ENCODE measurements at places on chromosomes 16 and 17.

DNA sequence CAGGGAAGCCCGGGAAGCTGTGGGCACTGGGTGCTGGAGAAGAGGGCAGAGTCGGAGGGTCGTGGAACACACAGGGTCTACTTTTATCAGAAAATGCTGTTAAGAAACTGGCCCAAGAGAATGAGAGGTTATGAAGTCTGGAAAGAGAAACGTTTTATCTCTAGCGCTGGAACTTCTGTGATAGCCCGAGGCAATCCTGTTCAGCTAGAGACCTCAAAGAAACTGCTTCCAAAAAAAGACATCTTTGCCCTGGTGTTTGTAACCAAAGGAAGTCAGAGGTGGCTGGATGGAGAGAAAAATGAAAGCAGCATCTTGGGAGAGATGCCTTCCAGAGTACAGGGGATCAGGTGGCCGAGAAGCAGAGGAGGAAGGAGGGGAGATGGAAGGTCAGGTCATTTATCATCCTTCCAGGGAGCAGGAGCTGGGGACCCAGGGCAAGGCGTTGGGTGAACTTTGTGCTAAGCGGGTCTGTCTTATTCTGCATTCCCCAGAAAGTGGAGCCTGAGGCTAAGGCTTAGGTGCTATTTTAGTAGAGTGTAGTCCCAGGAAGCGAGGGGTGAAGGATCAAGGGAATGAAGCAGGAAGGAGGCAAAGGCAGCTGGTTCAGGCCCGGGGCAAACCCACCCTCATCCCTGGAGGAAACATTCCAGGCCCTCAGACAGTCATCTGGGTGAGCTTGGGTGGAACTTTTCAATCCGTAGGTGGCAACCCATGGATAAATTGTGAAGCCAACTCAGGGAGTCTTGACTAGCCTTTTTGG, 66.5 kb downstream of the MGAT5B start:
- no peak for DNase-seq

GRCh38 chr17:68094481-68095078, 59.0 kb downstream of the KPNA2 start:
- no peak for DNase-seq

- DNase-seq: no peak
Observed at GRCh38 chr16:4765511-4766474, 1.2 kb downstream of the ZNF500 start.

- DNase-seq: no peak
Observed at GRCh38 chr17:42521036-42521435, 15.0 kb upstream of the NAGLU start.

DNA sequence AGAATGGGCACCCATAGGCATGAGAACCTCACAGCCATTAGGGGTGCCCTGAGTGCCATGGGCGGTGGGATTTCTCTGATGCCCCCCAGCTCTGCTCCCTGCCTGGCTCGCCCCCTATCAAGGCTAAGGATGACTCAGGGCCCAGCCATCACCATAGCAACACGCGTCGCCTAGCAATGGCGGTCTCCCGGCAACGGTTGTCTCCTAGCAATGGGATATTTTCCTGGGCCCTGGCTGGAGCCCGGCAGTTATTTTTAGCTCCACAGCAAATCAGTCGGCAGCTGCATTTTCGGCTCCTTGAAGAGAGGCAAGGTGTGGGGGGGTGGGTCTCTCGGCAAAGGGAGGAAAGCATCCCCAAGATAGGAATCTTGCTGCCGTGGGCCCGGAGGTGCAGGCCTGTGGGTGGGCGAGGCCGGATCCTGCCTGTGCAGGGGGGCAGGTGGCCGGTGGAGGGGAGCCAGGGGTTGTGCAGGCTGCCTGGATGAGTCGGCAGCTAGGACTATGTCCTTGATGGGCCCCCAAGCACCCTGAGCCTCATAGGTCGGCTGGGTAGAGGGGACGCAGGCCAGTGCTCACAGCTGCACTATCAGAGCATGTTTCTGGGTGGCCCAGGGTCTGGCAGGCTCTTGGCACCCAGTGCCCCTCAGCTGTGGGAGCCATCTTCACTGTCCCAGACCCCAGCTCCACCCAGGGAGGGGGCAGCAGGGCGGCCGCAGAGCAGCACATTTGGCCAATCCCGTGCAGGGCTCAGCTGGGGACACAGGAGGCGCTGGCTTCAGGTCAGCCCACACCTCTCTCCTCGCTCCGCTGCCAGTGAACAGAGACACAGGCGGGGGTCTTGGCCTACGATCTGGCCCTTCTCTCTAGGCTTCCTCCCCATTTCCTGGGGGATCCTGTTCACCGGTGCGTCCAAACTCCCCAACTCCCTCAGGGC, 4.2 kb upstream of the FBXL16 start:
- DNase-seq: no peak

DNA sequence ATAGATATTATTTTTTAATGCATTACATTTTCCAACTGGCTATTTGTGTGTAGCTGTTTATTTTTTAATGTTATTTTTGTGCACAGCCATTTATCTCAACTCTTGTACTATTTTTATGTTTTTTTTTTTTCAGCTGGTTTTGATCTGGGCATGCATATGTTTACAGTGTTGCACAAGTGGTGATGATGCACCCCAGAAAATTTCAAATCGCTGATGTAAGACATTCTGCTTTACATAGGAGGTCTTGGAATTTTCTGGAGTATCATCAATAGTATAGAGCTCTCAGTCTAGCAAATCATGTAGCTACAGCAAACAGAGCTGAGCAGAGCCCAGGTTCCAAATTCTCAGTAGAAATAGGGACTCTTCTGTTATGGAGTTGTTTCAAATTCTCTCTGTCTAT, 30.2 kb downstream of the CACNG5 start:
- DNase-seq: no peak

DNA sequence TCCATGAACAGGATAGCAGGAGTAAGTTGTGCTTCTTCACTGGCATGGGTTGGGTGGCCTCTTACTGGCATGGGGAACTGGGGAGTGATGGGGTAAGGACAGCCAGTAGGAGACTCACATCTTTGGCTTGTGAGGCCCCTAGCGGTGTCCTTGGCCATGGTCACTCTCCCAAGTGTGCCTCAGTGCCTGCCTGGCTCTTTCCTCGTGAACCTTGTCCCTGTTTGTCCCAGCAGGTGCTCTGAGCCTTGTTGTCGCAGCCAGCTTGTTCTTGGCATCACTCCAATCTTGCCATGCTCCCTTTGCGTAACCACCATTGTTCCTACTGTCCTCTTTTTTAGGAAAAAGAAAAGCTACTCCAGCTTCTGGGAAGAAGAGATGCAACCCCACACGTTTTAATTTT, 53.6 kb upstream of the SDK2 start:
- no peak for DNase-seq

DNA sequence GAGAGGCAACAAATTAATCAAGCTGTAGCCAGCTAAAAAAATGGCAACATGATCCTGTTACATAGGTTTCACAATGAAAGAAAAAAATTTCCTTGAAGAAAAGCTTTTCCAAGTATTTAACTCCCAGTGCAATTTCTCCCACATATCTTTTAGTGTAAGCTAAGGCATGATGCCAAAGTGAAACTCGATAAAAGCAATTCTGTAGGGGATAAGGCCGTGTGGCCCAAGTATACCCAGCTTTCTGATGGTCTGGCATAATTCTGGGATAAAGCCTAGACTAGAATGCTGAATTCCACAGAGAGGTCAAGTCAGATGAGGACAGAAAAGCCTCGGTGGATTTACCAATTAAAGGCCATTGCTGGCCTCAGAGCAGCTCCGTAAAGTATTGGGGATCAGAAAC, 36.2 kb downstream of the CTCF start:
- DNase-seq: no peak

DNA sequence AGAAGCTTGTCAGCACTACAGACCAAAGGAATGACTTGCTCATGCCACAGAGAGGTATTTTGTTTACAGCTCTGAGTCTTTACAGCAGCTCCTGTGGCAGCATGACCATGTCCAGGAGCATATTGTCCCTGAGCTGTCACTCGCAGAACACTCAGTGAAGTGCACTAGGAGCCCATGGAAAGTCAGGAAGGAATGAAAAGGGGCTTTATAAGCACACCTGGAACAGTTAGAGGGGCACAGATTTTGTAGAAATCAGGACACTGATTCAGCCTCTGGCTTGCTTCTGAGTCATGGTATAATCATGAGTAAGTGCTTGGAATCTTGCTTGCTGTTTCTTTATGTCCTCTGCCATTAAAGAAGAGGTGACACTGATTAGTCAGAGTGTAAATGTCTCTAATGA, 41.0 kb downstream of the TADA2A start:
- no peak for DNase-seq

- no peak for DNase-seq
Observed at GRCh38 chr16:27980076-27980775, 83.3 kb downstream of the GSG1L start.

DNA sequence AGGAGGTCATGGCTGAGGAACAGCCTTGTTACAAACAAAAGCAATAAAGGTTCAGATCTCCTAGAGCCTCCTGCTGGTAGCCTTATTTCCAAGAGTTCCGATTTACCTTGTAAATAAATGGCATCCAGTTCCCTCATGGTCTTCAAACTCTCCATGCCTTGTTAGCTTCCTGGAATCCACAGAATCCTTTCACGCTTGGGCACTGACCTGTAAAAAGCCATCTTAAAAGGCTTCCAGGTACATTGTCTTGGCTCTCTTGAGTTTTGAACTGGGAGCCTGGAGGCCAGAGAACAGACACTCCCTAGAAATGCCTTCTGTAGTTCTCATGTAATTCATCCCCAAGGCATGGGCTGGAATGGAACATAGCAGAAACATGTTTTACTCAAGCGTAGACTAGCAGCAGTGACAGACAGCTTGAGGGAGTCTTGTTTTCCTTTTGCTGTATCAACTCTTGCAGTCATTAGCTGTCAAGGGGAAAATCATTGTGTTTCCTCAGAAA, 207.9 kb downstream of the SNX29 start:
- DNase-seq: no peak

Data from stimulated activated naive CD8-positive, alpha-beta T cell treated with anti-CD3 and anti-CD28 coated beads, Interleukin-15, Interleukin-2, amounts not matched to agents 100 U/mL and 50 U/mL, for 24 hours (primary cell).